ENCODE measurements at places on chromosomes 4 and X. TPM values are rescaled to one million over a fixed set of nuclear protein-coding genes. Genes with fewer than 3 reads are reported as not detected.

GRCh38 chrX:150017868-150018267 is 79.6 kb upstream of the EOLA2 start:
- DNase-seq: no peak

The POU4F2 gene
- not detected for total RNA-seq

- DNase-seq: no peak
Measured at GRCh38 chr4:102639598-102639997, 121.2 kb downstream of the MANBA start.

The MAGEA11 gene
- not detected for total RNA-seq

The AKAP4 gene
- total RNA-seq: not detected
